ENCODE measurements at places on chromosomes 5 and 9.

- DNase-seq = peak; percentile 39
Measured at GRCh38 chr5:119269061-119269944, 86.5 kb upstream of the TNFAIP8 start.

- DNase-seq = no peak
Measured at GRCh38 chr5:57219386-57219785, 45.5 kb downstream of the GPBP1 start.

DNA sequence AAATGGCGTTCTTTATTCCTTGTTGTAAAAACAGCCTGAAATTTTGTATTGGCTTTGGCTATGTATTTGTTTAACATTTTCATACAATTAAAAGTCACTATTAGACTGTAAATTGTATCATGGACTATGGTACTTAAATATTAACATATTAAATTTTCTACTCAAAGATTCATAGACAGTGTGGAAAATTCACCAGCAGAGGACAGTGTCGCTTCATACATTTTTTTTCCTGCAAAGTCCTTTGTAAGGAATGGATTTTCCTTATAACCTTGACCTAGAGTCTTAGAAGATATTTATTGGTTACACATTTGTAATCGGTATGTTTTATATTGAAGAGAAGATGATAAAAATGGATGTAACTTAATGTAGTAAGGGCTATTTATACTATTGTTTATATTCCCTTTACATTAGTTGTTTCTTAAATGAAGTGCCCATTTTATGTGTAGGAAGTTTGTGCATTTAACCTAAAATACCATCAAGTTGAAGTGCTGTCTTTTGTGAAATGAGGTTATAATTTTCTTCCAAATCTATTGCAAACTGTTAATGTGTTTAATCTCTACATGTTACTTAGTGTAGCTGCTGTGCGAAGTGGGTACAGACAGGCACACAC lies 150.1 kb downstream of the KDM4C start:
- no peak for DNase-seq

- no peak for DNase-seq
Measured at GRCh38 chr9:98931600-98932389, 11.9 kb upstream of the COL15A1 start.

DNA sequence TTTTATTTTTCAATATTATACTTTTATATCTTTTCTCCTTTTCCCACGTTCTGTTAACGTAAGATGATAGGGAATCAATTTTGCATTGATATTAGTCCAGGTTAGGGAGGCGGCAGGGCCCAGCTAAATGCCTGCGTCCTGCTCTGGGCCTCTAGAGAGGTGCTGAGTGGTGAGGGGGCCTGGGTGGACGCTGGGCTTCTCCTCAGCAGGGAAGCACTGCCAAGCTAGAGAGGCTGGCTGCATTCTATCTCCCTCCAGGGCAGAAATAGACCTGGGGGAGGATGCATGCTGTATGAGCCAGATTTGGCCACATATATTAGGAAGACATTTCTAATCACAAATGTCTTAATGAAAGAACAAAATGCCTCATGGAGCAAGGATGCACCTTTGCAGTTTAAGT lies 43.6 kb upstream of the NKX2-5 start:
- no peak for DNase-seq

DNA sequence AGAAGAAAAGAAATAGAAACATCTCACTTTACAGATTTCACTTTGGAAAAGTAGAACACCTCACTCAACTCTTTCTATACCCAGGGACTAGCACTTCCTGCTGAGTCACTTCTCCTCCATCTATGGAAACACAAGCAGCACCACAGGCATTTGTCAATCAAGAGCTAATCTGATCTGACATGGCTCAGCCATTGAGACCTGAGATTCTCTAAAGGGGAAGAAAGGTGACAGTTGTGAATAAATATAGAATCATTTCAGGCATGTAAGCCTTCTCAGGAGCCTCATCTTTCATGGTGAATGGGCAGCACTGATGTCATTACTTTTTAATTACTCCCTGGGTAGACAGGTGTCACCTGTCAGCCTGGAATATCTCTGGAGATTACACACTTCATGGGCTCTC lies 559.8 kb downstream of the HINT1 start:
- DNase-seq = no peak

DNA sequence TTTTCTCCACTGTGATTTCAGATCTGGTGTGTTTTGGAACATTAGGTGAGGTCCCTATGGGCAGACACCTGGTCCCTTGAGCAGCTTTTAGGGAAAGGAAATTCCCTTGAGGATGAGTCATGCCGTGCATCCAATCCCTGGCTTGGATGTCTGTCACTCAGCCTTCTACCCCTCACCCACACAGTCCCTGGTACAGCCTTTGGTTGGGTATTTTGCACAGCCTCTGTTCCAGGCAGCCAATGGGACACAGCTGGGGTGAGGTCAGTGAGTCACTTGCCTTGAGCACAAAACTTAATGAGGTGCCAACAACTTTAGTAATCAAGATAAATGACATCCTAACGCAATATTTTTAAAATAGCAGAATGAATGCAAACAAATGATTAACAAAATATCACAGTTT lies 22.7 kb upstream of the SVEP1 start:
- no peak for DNase-seq

- DNase-seq = no peak
Measured at GRCh38 chr5:139222346-139222745, 24.2 kb upstream of the SIL1 start.

- no peak for DNase-seq
Measured at GRCh38 chr5:67257077-67257476, 60.5 kb upstream of the CD180 start.

DNA sequence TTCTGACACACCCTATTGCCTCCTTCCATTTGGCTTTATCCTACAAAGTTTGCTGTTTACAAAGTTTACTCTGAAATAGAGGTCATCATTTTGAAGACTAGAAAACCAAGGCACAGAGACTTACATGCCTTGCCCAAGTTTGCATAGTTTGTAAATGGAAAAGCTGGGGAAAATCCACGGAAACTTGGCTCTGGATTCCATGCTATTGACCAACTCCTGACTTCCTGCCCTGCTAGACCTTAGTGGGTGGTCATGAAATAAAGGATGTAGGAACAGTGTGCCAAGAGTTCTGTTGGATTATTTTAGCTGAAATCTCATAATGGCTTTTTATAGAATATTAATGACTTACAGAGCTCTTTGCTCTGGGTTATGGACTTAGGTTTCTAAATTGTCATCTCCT lies 69.5 kb downstream of the GRIA1 start:
- DNase-seq = no peak

DNA sequence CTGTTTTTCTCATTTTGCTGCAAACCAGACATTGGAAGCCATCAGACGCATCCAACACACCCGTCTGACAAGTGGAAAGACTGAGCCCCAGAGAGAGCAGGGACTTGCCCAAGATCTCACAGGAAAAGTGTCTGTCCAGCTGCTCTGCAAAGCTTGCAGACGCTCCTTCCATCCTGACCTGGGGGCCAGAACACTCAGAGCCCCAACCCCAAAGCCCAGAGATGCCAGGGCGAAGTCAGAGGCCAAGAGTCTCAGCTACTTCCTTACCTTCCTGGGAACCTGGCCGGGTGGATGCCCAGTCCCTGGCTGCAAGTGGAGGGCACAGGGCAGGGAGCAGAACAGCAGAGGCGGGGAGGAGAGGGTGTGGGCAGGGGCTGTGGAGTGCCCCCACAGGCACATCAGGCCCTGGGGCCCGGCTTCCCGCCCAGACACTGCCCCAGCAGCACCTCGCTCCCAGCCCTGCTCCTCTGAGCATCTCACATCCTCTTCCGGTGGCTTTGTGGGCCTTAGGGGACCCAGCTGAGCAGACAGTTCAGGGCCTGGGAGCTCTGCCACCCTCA lies 9.7 kb upstream of the RALGDS start:
- DNase-seq = peak; percentile 29

- no peak for DNase-seq
Measured at GRCh38 chr5:121793791-121794190, 57.9 kb upstream of the FTMT start.

DNA sequence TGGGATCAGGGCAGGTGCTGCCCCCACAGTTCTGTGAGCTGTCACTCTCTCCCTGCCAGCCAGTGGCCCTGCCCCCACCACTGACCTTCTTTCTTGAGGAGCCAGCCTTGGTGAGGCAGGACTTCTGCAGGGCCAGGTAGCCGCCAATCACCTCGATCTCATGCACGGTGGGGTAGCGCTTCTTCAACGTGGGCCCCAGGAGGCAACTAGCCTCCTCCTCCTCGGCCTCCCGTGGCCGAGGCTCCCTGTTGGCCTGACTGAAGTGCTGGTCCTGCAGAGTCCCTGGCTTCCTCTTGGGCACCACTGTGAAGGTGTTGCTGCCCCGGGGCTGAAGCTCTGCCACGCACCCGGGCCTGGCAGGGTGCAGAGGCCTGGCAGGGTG lies 1.6 kb downstream of the TPRN start:
- no peak for DNase-seq

GRCh38 chr5:6636293-6636692 lies 3.1 kb downstream of the SRD5A1 start:
- no peak for DNase-seq

- no peak for DNase-seq
Measured at GRCh38 chr5:151238303-151238741, 14.4 kb upstream of the CCDC69 start.

DNA sequence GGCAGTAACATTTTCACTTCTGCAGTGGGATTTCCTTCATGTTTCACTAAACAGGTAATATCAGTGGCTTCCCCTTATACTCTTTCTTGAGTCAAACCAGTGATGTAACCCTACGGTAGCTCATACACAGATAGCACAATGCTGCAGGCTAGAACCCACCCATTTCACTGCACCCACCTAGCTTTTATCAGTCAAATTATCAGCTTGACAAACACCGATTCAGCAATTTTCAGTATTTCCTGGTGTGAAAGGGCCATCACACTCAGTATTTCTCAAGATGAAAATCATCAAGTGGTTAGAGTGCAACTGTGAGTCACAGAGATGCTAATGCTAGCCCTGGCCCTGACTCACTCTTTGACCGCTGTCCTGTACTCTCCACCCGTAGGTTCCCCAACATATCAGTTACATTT lies 242.3 kb upstream of the PTGER4 start:
- peak; percentile 26 for DNase-seq

DNA sequence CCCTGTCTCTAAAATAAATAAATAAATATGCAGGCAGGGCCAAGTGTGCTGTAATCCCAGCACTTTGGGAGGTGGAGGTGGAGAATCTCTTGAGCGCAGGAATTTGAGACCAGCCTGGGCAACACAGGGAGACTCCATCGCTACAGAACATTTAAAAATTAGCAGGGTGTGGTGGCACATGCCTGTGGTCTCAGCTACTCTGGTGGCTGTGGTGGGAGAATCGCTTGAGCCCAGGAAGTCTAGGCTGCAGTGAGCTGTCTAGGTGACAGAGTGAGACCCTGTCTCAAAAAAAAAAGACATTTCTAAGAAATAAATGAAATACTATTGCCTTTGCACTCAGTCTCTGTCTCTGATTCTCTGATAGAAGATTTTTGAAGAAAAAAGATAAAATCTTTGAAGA lies 1.2 kb upstream of the PCDHGA10 start:
- no peak for DNase-seq

DNA sequence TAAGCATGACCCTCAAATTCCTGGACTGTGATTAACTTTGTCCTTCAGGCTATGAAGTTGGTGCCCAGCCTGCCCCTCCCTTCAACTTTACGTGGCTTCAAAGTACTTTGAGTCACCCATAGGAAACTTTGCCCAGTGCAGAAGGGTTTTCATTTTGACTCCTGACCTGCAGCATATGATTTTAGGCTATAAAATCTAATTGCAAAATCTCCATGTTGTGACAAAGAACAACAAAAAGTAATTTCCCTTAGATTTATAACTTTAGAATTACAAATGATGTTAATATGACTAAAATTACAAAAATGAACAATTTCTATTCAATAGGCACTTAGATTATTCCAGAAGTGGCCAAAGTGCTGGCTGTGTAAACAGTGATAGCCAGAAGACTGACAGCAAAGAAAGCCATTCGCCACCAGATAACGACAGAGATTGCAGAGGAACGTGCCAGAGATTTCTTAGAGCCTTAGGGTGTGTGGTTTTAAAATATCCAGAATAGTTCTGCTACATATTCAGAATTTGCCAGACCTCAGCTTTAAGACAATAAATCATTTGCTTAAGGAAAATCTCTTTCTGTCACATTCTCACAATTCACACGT lies 197.4 kb downstream of the SEMA5A start:
- DNase-seq = no peak

DNA sequence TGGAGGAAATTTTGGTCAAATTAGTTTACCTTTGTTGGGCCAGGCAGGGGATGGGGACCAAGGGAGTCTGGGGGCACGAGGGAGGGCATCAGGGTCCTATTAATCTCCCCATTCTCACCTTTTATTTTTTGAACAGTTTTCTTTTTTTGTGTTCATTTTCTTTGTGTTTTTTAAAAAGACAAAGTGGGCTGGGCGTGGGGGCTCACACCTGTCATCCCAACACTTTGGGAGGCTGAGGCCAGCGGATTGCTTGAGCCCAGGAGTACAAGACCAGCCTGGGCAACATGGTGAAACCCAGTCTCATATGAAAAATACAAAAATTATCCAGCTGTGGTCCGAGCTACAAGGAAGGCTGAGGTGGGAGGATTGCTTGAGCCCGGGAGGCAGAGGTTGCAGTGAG lies 103.7 kb downstream of the WNK2 start:
- no peak for DNase-seq

- no peak for DNase-seq
Measured at GRCh38 chr9:34337403-34337802, 8.0 kb downstream of the NUDT2 start.

GRCh38 chr5:1423901-1424603 lies 21.2 kb downstream of the SLC6A3 start:
- no peak for DNase-seq

- peak; percentile 23 for DNase-seq
Measured at GRCh38 chr9:124122813-124123462, 111.4 kb downstream of the LHX2 start.

GRCh38 chr5:64509828-64510227 lies 4.0 kb downstream of the RGS7BP start:
- no peak for DNase-seq

- no peak for DNase-seq
Measured at GRCh38 chr9:121772600-121773285, 121.3 kb downstream of the DAB2IP start.

- no peak for DNase-seq
Measured at GRCh38 chr5:180116077-180116999, 44.8 kb upstream of the RNF130 start.

DNA sequence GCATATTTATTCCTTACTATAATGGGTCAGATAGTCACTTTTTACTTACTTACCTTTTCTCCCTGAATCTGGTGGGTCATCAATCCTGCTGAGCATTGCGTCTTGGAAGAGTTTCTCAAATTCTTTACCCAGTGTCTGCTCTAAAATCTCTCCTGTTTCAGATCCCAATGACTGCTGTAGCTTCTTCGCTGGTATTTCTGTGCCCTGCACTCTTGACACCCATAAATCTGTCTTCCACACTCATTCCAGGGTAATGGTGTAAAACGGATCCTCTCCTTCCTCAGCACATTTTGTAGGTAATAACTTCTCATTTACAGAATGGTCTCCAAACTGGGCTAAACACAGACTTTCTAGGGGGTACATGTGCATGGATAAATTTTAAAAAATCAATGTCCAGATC lies 407.4 kb downstream of the DMAC1 start:
- DNase-seq = no peak

GRCh38 chr9:72127753-72128152 lies 21.5 kb upstream of the GDA start:
- DNase-seq = no peak
